ENCODE measurements at places on chromosomes 11 and 22.

DNA sequence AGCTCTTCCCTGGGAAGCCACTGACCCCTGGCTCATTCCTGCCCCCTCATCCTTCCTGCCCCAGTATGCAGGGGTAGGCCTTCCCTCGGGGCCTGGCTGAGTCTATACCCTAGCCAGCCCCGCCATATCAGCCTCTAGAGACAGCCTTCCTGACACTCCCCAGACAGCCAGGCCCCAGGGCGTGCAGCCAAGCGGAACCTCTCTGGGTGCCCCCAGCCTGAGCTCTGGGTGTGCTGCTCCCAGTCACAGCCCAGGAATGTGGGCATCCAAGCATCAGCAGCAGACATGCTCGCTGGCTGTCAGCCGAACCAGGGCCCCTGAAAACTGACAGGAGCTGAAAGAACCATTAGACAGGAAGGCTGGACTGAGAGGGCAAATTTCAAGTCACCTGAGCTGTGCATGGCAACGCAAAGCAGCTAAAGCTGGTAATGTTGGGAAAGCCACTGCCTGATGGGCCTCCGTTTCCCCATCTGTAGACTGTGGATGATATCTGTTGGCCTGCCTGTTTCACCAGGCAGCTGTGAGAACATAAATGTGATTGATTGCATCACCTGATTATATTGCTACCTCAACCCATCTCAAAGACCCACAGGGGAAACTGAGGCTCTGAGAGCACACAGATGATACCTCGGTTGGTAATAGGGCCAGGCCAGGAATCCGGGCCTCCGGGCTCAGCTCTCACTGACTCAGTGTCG is 93.2 kb downstream of the LRRC32 start:
- peak; percentile 80 for DNase-seq

DNA sequence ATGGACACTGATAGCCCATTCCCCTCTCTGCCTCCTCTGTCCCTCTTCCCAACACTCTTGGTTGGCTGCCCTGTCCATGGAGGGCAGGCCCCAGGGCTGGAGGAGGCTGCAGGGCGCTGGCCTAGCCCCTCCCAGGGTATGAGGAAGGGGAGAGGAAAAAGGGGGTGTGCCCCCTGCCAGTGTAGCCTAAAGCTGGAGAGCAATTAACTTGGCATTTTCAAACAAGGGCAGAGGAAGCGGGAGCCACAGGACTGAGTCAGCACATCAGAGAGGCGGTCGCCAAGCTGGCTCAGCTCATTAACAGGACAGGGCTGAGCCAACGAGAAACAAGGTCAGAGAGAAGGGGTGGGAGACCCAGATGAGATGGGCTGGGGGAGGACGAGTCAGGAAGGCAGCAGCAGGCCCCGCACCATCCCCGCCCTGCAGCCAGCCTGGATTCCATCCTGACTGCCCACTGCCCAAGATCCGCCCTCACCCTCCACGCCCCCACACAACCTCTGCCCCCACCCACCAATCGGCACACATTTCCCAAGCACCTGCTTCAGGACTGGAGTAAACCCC is 76.3 kb downstream of the BUD13 start:
- DNase-seq = peak; percentile 73

- no peak for DNase-seq
Measured at GRCh38 chr11:21553795-21554194, 639.1 kb upstream of the ANO5 start.

GRCh38 chr11:117319214-117319840 is 3.3 kb upstream of the BACE1 start:
- DNase-seq = no peak

GRCh38 chr11:128587415-128587814 is at the start of gene ETS1:
ETS1 (minus strand) TSS chr11:128587558; CDS start chr11:128573130, 14,428 bp downstream.
- DNase-seq = peak; percentile 81

GRCh38 chr22:29302681-29303465 is 3.6 kb upstream of the GAS2L1 start:
- DNase-seq = peak; percentile 19

DNA sequence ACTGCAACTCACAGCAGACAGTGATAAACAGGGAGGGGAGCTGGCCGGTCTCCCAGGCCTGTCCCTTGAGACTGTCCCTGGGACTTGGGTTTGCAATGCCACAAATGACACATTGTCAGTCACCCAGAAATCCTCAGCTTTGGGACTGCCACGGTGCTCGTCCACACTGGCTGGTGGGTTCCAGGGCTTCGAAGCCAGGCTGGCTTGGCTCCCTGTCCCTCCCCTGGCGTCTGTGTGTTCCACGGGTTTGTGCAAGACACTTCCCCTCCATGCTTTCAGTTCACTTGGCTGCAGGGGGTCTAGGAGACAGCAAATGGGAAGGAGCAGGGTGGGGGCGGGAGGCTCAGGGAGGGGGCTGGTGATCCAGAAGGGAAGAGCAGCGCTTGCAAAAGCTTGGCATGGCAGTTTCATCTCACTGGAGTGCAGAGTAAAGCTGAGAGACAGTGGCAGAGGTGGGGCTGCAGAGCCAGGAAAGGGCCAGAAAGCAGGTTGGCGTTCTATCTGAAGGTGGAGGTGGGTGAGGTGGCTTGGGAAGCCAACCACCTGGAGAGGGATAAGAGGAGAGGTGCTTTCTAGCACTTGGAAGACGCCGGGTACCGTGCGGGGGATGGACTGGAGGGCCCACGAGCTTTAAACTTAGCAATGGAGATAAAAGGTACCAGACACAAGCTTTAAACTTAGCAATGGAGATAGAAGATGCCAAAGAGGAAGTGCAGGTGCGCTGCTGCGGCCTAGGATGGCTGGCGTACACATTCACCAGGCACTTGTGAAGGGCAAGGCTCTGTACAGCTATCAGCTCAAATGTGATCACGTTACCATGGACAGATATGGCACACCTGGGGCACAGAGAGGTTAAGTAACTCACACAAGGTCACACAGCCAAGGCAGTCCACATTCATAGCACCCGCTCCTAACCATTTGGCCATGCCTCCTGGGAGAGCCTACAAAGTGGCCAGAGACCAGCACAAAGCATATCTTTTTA is 86.4 kb upstream of the SHISAL1 start:
- DNase-seq = no peak

GRCh38 chr11:9951807-9952206 is 287.9 kb downstream of the SWAP70 start:
- no peak for DNase-seq

DNA sequence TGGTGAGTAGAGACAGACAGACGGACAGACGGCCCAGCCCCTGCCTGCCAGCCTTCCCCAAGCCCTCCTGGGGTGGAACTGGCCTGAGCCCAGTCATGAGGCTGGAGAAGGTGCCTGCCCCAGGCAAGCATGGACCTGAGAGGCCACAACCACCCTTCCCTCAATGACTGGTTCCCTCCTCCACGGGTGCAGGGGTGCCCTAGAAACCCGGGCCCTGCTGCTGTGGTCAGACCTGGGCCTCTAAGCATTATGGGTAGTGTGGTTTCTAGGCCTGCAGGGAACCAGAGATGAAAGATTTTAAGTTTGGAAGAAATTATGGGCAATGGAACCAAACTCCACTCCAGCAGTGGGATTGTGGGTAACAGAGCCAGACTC is 13.5 kb downstream of the RHBDD3 start:
- no peak for DNase-seq

DNA sequence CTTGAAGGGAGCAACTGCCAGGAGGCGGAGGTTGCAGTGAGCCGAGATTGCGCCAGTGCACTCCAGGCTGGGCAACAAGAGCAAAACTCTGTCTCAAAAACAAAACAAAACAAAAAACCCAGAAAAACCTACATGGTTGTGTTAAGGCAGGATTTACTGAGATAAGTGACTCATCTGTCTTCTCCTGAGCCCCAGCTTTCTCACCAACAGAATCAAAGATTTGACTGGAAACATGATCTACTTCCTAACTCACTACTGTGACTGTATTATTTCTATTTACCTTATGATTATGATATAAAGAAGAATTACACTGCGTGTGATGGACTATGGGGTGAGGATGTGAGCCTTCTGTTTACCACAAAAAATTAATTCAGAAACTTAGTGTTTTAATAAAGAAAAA is 21.8 kb downstream of the FAM118B start:
- DNase-seq = no peak

DNA sequence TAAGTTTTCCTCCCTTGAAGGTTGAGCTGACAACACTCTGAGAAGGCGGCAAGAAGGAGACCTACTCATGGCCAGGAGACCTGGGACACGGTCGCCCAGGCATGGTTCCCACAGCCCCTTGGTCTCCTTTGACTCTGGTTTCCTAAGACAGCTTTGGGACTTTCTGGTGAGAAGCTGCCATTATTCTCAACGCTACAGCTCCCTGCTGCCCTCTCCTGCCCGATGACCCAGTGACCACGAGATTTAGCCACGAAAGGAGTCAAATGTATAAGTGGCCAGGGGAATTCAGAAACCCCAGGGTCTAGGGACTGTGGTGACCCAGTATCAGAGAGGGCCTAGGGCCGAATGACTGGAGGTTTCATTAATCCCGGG is 699 bp upstream of the SDF2L1 start:
- DNase-seq = peak; percentile 83

- no peak for DNase-seq
Measured at GRCh38 chr11:73001615-73002014, 140.5 kb downstream of the FCHSD2 start.

DNA sequence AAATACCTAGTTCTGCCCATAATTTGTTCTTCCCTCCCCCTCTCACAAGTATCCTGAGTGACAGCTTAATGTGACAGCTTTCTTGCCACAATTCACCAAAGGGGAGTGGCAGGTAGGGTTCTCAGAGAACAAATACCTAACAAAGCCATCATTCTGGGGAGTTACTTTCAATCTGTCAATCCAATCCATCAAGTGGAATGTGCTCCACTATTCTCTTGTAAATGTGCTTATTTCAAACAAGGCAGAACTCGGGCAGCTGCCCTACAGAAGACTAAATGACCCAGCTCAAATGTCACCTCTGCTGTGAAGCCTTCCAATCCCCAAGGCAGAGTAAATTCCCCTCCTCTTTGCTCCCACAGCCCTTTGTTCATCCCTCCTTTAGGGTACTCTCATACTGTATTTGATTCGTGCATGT is 27.8 kb downstream of the LGR4 start:
- peak; percentile 73 for DNase-seq

GRCh38 chr22:25027043-25027906 is 74.8 kb downstream of the KIAA1671 start:
- DNase-seq = peak; percentile 79

DNA sequence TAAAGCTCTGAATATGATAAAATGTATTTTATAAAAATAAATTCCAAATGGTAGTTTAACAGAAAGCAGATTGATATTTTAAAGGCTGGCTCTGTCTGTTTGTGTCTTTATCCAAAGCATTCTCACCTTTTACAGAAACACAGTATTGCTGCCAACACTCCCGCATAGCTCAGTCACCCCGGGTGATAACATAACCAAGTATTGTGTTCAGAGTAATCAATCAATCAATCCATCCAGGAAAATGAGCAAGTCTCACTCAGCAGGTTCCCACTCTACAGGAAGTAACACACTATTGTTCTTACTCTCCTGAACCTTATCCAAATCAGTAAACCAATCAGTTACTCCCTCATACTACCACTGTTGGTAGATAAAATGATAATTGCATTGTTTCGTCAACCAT is 203.4 kb downstream of the LRRC4C start:
- DNase-seq = peak; percentile 70

DNA sequence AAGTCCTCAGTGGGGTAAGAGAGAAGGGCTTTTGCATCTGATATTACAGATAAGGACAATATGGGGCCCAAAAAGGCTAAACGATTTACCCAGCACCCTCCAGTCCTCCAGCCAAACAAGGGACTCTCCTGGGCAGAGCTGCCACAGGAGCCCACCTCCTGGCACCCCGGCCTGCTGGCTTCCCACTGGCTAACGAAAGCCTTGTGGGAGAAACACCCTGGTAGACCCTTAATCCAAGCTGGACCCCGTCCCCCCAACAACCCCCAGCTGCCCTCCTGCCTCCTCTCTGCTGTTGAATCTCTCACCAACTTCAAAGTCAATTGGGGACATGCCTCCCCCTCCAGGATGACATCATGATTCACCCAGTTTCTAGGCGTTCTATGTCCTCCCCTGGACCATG is 10.8 kb downstream of the C1QTNF6 start:
- DNase-seq = no peak
